ENCODE measurements at places on chromosomes 13 and 19.
A peak's percentile ranks its signal among the peaks of the same experiment; 100 is the strongest.

DNA sequence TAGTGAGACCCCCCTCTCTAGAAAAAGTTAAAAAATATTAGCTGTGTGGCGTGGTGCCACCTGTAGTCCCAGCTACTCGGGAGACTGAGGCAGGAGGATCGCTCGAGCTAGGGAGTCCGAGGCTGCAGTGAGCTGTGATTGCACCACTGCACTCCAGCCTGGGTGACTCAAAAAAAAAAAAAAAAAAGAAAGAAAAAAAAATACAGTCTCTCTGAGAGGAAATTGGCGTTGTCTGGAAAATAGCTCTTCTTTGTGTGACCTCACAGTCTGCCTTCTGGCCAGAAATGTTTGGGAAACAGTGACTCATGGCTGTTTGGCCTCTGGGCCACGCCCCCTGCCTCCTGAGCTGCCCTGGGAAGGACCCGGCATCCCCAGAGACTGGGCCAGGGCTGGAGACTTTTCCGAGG, 10.7 kb downstream of the MARCHF2 start:
- DNase-seq, result no peak

- DNase-seq, result no peak
Observed at GRCh38 chr13:23560571-23561089, 9.6 kb upstream of the TNFRSF19 start.

DNA sequence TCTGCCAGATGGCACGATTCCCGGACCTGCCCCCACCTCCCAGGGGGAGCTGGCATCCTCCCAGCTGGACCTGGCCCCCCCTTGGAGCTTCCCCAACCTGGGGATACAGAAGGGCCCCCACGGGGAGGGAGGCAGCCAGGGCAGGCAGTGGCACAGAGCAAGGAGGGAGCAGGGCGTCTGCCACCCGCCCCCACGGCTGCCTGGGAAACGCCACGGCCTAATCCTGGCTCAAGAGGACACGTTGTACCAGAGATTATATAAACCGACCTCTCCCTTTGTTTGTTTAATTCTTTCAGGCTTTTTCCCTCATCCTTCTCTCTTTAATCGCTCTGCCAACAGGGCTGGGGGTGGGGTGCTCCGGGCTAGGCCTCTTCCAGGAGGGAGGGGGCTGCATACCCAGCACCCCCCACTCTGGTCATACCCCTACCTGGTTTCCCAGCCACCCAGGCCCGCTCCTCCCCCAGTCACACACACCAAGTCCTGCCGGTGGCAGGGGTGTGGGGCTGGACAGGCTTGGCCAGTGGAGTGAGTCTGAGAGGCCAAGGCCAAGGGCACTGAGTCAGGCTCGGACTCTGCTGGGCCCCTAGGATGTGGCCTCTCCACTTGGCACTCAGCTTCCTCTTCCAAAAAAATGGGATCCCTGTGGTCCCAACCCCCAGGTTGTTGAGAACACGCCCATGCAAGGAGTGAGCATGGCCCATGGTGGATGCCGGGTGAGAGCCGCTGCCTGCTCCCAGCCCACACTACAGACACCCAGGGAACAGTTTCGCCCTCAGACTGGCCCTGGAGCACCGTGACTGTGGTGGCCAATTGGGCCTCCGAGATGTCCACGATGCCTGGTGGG, 29.5 kb upstream of the NFIC start:
- no peak for DNase-seq

- no peak for DNase-seq
Observed at GRCh38 chr13:51267622-51268021, 45.4 kb downstream of the FAM124A start.

- DNase-seq, result peak; percentile 52
Observed at GRCh38 chr19:10510301-10510802, 6.9 kb downstream of the S1PR5 start.

- no peak for DNase-seq
Observed at GRCh38 chr19:18868380-18869022, 27.5 kb downstream of the CERS1 start.

- no peak for DNase-seq
Observed at GRCh38 chr13:33467556-33467955, 182.0 kb upstream of the STARD13 start.

- no peak for DNase-seq
Observed at GRCh38 chr13:95174517-95174916, 126.7 kb downstream of the ABCC4 start.

- no peak for DNase-seq
Observed at GRCh38 chr13:110447058-110447511, 114.4 kb downstream of the RAB20 start.

DNA sequence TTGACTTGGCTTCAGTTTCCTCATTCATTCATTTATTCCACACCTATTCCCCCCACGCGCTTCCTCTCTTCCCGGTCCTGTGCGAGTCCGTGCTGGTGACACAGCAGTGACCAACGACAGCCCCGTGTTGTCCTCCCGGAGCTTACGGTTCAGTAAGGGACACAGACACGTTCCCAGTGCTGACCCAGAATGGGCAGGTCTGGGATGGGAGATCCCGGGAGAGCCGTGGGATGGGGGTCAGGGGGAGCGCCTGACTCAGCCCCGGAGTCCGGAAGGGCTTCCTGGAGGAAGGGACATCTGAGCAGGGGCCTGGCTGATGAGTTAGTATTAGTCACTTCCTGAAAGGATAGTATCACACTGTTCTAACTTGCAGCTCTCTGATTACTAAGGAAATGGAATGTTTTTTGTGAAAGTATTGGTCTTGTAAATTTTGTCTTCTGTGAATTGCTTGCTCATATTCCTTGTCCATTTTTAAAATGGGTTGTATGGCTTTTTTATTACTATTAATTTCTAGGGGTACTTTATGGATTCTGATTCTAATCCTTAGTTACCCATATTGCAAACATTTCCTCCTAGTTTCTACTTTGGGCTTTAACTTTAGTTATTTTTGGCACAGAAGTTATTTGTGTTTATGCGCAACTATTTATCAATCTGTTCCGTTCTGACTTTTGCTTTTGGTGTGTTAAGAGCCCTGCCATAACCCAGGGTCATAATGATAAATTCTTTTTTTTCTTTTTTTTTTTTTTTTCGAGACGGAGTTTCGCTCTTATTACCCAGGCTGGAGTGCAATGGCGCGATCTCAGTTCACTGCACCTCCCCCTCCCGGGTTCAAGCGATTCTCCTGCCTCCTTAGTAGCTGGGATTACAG, 708 bp upstream of the ERCC1 start:
- DNase-seq, result peak; percentile 36

- no peak for DNase-seq
Observed at GRCh38 chr19:39533003-39533512, 406 bp upstream of the EID2B start.

GRCh38 chr13:59442944-59443486, 720.7 kb downstream of the DIAPH3 start:
- DNase-seq, result no peak

DNA sequence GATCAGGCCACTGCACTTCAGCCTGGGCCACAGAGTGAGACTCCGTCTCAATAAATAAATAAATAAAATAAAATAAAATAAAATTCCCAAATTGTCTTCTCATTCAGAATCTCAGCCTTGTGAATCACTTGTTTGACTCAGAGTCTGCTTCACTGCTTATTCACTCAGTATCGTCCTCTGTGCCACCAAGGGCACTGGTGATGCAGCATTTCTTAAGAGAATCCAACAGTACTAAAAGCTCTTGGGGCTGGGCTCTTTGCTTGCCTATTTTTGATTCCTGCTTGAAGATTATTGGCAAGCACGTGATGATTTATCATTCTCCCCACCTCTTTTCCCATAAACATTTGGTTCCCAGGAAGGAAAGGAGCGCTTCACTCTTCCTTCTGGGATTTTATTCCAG, 54.8 kb upstream of the HMGB1 start:
- DNase-seq, result no peak

- DNase-seq, result no peak
Observed at GRCh38 chr19:29320086-29320485, 107.1 kb upstream of the UQCRFS1 start.

GRCh38 chr13:31908696-31909411, 122.7 kb upstream of the FRY start:
- no peak for DNase-seq

DNA sequence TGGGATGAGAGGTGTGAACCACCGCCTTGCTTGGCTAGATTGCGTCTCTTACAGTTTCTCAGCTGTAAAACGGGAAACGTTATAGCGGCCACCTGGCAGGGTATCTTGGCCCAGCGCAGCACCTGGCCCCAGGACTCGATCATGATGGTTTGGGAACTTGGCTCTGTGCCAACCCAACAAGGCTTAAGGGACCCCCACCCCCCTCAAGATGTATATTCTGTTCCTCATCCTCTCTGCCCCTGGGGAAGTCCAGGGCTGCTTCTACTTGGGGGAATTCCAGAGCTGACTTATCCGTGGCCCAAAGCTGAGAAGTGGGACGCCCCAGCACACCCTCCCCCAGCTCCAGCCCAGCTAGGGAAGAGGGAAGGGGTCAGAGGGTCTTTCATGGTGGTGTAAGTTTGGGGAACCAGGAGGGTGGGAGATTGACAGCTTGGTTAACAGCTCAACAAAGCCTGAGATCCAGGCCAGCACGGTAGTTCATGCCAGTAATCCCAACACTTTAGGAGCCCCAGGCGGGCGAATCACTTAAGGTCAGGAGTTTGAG, 695 bp downstream of the ICAM1 start:
- no peak for DNase-seq
